ENCODE measurements at places on chromosomes 1 and 21.
A peak's percentile ranks its signal among the peaks of the same experiment; 100 is the strongest.

DNA sequence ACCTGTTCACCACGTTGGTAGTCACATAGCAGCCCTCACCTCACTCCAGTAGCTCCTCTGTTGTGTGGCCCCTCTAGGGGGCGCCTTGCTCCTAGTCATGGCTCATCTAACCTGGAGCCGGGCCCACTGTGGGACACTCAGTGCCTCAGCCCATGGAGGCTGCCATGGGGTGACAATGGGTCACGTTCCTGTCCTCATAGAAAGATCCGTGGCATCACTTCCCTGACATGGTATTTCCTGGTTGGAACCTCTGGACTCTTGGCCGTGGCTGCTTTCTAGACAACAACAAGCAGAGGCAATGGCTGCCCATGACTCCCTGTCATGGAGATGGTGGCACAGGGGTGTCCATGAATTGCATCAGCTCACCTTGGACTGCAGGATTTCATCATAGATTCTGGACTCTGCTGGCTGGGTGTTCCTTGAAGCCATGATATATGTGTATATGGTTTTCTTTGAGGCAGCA is 27.5 kb upstream of the SLAMF6 start:
- no peak for DNase-seq

DNA sequence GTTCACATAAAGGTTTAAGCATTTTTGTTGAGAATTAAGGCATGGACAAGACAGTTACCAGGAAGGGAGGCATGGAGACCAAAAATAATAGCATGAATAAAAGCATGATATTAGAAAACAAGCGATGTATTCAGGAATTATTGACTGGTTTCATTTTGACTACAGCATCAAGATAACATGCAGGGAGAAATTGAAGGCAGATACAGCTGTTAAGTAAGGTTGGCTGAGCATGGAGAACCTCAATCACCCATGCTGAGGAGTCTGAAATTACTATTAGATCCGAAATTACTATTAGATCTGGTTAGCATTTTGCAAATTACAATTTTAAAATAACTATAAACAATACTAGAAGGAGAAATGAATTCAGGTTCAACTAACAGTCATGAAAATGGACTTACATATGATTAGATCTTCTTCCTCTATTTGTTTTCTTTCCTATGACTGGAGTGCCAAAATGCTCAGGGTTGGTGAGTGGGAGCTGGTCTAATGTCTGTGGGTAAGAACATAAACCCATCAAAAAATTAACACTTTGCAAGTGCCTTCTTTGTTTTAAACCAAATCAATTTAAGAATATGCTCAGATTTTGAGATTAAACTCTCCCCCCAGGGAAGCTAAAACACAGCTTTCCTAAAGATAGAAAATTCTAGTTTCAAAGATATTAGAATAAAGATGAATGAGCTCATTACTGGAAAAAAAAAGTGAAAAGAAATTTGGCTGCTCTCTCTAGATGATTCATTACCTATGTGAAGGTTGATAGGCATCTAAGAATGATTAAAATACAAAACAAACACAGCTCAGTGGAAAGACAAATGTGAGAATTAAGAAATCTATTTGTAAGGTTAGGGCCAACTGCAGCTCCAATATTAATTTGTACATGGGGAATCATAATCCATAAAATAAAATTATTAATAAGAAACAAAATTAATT is 81.7 kb downstream of the ARID4B start:
- DNase-seq: no peak

DNA sequence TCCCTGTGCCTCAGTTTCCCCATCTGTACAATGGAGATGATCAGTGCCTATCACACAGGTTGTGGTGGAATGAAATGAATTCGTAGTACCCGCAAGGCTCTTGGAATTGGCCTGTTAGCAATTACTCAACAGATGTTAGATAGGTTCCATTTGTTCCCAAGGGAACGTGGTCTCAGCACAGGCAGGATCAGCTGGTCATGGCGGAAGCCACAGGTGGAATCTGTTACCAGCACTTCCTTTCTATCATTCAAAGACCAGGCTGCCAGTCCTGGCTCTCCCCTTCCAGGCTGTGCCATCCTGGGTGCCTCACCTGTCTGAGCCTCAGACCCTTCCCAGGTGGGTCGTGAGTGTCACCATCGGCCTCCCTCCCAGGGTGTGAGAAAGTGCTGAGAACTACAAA is 61.5 kb downstream of the FBXO2 start:
- peak; percentile 31 for DNase-seq

GRCh38 chr1:178660461-178660860 is 64.6 kb upstream of the RALGPS2 start:
- no peak for DNase-seq

DNA sequence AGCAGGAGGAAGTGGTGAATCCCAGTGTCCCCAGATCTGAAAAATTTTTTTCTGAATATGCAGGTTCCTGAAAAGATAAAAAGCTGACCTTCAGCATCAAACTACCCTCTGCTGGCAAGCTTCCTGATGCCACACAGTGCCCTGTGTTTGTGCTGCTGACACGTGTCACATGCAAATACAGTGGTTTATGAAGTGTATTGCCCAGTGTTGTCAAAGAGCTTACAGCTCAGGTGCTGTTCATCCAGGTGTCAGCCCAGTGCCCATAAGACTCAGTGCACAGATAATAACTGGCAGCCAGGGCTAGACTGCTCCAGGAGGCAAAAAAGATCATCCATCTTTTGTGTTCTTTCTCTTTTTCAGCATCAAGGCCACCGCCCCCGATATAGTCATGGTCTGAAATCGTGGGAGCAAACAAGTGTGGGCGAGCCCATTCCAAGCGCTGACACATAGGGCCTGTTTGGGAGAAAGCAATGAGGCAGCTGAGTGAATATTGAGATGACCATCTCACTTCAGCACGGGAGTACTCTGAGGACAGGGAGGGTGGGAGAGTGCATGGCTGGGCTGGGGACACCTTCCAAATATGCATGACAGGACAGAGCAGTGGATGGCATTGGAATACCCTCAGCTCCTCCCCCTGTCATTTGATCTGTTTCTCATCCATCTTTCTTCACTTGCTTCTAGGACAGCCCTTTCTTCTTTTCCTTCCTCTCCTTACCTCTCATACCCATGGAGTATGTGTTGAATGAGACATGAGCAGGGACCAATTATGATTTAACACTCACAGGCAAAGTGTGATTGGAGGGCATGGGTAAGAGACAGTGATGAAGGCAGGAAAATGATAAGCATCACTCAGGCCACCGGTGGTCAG is 6.4 kb upstream of the KCNK1 start:
- DNase-seq: no peak

GRCh38 chr1:243482141-243483022 is 226.5 kb downstream of the SDCCAG8 start:
- peak; percentile 74 for DNase-seq

DNA sequence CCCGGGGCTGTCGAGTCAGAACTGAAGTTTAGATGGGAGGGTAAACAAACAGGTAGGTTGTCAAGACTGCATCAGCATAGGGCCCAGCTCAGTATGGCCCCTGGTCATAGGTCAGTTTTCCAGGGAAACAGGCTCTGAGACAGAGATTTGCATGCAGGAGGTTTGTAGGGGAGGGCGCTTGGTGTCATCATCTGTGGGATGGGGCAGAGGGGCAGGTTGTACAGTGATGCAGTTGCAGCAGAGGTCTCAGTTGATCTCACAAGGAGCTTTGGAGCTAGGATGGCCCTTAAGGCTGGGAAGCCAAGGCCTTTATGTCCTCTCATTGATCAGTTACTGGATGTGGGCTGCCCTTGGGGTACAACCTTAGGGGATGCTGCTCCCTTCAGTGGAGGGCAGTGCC is 38.5 kb upstream of the KCNA10 start:
- no peak for DNase-seq

GRCh38 chr1:109716121-109716520 is 4.1 kb downstream of the GSTM5 start:
- DNase-seq: no peak

DNA sequence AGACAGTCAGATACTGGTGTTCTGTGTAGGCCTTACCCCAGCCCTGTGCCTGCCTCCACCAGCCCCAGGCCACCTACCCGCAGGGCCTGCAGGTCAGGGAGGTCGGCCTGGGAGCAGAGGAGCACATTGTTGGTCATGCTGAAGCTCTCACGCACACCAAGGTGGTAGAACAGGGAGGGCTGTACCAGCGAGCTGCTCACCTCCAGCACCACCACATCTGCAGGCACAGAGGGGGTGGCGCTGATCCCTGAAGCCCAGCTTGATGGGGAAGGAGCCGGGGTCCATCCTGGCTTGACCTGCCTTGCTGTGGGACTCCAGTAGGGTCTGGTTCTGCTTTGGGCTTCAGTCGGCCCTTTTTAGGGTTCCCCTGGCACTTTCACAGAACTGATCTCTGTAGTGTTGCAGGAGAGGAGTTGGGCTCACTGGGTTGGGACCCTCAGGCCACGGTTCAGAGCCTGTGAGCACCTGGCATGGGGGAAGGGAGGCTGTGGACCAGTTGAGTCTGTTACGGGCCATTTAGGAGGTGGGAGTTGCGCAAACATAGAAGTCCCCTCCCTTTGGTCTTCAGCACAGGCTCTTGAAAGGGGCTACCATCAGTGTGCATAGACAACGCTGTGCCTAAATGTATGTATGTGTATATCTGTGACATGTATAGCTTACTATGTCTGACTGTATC is 1.9 kb downstream of the MAP3K6 start:
- DNase-seq: no peak

- peak; percentile 40 for DNase-seq
These were observed 6.9 kb upstream of the TNNT2 start for GRCh38 chr1:201384406-201384782.

DNA sequence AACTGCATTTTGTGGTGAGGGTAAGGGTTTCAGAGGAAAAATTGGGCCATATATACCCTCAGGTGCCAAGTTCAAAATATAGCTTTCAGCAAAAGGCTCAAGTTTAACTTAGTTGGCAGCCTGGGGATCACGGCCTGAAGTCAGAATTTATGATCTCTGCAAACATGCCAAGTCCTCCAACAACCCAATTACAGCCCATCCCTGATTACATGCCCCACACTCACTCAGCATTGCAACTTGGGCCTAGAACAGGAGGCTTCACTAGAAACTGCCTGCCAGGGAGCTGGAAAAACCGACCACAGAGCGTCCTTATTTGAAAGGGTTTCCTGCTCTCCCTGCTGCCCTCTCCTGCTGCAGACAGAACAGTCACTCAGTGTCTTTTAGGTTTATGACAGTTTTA is 12.4 kb downstream of the FYB2 start:
- no peak for DNase-seq

- no peak for DNase-seq
These were observed 80.0 kb downstream of the HUNK start for GRCh38 chr21:31952828-31953227.

- DNase-seq: no peak
These were observed 287.5 kb downstream of the HLX start for GRCh38 chr1:221166559-221167318.

GRCh38 chr1:181148636-181149035 is 60.1 kb downstream of the IER5 start:
- DNase-seq: no peak

Data from NCI-H524 treated with DMSO at 0.1 percent for 48 hours (cell line).